GM12864 (cell line): ENCODE measurements at places on chromosomes 1 and 21.

DNA sequence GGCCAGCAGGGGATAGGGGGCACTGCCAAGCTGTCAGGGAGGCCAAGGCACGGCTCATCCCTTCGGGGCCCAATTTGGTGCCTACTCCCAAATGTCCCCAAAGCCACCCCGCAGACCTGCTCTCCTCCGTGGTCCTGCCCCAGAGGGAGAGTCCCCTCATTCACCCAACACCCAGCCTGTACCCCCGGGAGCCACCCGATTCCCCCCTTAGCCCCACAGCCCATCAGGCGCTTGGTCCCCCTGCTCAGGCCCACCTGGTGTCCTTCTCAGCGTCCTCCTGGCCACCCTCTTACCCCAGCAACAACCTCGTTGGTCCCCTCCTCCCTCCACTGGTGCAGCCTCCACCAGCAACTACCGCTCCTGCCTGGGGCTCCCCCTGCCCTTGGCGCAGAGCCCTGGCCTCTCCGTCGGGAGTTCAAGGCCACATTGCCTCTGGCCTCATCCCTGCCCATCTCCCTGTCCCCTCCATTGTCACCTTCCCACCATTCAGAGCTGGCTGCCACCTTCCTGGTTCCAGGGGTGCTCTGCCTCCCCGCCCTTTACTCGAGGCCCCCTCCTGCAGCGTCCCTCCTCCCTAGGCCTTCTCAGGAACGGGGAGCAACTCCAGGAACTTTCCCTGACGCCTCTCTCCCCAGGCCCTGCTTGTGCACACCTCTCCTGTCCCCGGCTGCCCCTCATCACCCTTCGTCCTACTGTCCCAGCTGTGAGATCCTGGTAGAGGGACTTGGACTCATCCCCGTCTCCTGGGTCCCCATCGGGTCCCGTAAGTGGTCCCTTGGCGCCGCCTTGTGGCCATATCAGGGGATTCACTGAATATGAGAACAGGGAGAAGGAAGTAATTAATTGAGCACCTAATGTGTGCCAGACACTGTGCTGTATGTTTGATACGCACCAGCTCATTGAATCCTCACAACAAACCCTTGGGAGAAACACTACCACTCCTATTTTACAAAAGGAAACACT, 73.9 kb downstream of the RAP1GAP start:
- DNase-seq, result peak; percentile 10

DNA sequence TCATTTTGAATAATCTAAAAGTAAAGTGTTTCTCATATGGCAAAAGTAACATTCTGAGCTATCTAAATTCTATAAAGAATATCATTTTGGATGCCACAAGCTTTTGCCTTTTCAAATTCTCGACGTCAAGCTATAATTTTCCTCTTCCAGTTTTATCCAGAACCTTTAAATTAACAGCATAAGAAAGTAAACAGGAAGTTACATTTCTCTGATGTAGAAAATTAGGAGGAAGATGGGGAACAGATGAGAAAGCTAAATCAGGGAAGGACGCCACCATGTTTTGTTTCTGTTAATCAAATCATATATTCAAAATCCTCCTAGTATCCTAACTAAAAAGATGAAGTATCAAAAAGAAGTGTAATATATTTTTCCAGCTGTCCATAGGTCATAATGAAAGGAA, 8.8 kb upstream of the CAMSAP2 start:
- no peak for DNase-seq

GRCh38 chr1:27235827-27236226, 1.4 kb downstream of the WDTC1 start:
- no peak for DNase-seq

DNA sequence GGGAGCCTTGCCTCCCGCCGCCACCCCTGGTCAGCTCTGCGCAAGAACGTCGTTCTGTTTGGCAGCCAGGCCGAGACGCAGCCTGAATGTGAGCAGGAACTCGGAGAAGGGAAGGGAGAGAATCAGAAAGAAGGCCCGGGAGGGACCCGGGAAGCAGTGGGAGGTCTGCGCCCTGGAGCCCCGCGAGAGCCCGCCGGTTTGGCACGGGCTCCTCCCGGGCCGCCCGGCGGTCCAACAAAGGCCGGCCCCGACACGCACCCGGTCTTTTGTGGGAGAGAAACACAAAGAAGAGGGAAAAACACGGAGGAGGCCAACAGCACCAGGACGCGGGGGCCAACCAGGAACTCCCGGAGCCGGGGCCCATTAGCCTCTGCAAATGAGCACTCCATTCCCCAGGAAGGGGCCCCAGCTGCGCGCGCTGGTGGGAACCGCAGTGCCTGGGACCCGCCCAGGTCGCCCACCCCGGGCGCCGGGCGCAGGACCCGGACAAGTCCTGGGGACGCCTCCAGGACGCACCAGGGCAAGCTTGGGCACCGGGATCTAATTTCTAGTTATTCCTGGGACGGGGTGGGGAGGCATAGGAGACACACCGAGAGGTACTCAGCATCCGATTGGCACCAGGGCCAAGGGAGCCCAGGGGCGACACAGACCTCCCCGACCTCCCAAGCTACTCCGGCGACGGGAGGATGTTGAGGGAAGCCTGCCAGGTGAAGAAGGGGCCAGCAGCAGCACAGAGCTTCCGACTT, 2.7 kb upstream of the OLIG2 start:
- DNase-seq, result no peak

DNA sequence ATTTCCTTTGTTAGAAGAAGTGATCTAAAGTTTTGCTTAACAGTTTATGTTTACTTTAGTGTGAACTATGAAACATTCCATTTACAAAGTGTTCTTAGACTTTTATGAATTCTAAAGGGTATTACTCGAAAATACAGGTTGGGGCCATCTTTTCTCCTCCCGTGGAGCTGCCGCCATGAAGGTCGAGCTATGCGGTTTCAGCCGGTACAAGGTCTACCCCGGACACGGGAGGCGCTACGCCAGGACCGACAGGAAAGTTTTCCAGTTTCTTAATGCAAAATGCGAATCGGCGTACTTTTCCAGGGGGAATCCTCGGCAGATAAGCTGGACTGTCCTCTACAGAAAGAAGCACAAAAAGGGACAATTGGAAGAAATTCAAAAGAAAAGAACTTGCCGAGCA, 39.8 kb downstream of the DENND1B start:
- no peak for DNase-seq

GRCh38 chr1:20280906-20281305, 9.8 kb upstream of the VWA5B1 start:
- no peak for DNase-seq

DNA sequence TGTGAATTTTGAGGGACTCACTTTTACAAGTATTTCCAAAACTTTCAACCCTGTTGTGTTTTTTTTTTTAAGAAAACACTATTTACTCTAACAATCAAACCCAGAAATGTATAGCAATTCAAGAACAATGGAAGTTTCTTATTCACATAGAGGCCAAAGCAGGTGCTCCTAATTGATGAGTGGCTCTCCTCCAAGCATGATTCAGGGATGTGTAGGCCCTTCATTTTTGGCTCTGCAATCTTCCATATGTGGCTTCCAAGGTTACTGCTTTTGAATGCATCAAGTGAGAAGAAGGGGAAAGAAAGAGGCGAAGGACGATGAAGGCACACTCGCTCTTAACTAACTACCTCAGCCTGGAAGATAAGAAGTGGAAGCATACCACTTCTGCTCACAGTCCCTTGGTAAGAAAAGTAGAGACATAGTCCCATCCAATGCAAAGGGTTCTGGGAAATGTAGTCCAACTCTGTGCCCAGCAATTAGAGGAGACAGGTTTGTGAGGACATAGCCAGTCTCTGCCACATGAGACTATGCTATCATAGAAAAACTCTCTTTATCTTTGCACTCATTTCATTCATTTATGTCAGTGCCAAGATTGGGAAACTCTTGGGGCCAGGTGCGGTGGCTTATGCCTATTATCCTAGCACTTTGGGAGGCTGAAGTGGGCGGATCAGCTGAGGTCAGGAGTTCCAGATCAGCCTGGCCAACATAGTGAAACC, 46.0 kb downstream of the OPTC start:
- no peak for DNase-seq

GRCh38 chr1:37483785-37484184, 9.4 kb downstream of the ZC3H12A start:
- no peak for DNase-seq

GRCh38 chr21:28770867-28771661, 221.6 kb downstream of the LTN1 start:
- no peak for DNase-seq

- DNase-seq, result no peak
Observed at GRCh38 chr1:98184856-98185255, 264.0 kb upstream of the DPYD start.

DNA sequence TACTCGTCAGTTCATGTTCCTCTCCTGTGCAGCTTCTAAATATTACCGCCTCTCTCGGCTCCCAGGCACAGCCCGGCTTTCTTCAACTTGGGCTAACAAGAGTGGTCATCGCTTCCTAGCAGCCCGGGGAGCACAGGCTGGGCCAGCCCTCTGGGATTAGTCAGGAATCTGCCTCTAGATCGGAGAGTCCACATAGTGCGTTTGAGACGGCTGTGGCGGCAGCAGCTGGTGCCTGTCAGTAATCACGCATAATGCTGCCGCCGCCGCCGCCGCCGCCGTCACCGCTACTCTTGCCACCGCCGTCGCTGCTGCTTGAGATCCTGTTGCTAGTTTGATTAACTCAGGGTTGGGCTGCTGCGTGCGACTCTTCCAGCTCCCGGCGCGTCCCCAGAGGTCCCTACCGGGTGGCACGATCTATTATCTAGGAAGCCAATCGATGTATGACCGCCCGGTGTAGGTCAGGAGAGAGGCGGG, at the start of gene RXRG:
Gene RXRG, minus strand, starts transcription at position 230 of the 474 bp plus-strand sequence. CDS start 233 bp downstream, outside the sequence.
- DNase-seq, result no peak

DNA sequence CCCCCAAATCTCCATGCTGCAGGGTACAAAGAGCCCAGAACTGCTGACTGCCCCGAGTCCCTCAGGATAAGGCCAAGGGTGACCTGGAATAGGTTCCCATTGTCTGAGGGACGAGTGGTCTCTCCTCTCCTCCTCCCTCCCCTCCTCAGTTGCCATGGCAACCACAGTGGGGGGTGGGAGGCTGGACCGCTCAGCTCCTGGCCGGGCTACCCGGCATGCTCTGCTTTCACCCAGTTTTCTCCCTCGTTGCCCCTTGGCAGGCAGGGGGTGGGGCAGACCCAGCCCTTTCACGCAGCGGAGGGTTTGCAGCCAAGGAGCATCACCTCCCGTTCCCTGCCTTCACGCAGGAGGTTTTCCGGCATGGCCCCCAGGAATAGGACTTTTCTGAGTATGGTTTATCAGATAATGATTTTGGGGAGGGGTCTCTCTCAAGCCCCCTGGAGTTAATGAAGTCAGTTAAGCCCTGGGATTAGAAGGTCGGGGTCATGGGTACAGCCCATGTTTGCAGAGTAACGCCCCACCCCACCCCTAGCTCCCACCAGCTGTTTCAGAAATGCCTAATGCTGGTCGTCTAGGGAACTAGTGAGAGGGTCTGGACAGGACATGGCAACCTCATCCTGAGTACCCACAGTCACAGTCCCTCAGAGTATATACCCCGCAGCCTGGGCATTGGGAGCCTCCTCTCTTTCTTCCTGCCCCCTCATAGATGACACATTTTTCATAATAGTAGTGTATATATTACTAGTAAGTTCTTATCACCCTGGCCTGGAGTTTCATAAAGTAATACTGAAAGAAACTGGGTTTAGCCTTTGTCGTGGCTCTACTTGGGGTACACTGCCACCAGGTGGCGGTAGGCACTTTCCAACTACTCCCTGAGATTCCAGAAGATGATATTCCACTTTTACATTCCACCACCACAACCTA, 20.7 kb downstream of the C1QB start:
- DNase-seq, result no peak

DNA sequence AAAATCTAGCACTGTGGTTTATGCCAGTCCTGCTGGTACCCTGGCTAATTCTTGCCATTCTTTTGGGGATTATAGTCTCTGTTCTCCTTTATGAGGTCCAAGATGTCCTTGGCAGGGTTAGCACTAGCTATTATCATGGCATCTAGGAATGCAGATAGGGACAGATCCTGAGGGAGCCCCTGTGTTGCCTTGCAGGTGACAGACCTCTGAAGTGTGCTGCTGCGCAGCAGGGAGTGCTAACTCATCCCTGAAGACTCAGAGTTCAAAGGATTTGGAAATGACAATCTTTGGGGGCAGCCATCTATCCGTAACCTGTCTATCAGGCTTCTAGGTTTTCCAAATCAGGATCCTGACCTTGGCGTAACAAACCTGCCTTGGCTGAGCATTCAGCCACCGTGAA, 16.3 kb downstream of the ZFYVE9 start:
- no peak for DNase-seq

DNA sequence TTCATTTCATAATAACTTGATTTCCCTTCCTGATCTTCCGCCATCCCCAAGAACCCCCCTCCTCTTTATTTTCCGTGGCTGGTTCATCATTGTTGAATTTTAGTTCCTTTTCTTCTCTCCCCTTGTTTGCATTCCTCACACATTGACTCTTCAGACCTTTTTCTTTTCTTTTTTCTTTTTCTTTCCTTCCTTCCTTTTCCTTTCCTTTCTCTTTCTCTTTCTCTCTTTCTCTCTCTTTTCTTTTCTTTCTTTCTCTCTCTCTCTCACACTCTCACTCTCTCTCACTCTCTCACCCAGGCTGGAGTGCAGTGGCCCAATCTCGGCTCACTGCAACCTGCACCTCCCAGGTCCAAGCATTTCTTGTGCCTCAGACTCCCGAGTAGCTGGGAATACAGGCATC, 231.3 kb downstream of the FMN2 start:
- DNase-seq, result no peak
